ENCODE measurements at places on chromosomes 2 and 18.

DNA sequence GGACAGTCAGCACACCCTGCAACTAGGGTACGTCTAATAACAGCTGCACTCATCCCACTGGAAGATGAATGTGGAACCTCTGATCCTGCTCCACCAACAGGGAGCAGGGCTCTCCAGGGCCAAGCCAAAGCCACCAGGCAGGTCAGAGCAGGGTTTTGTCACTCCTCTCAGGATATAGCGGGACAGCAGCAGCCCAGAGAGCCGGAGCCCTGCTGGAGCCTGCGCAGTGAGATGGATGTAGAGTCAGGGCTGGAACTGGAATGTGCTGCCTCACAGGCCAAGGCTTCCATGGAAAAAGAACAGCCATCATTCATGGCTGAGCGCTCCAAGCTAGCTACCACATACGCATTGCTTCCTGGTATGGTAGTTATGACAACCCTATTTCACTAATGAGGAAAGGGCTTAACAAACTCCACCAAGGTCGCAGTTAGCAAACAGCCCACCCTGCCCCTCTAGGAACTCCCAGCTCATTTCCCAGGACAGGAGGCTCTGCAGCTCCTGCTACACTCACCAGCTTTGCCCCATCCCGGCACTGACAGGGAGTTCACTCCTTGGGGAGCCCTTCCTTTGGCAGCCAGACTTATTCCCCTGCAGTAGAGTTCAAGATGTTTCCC, 85.2 kb downstream of the HS1BP3 start:
- peak; percentile 59 for DNase-seq

DNA sequence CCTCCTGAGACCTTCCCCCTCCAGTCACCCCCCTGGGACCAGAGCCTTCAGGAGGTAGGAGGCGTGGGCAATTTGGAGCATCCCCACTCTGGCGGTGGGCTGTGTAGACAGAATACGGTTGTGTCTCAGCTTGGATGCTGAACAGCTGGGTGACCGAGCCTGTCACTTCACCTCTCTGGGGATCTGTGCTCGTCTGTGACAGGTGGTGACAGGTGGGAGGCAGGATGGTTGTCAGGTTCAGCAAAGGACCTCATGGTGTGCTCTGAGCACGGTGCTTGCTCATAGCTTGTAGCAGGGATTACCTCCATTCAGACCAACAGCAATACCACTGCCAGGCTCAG, 186.5 kb upstream of the HS6ST1 start:
- no peak for DNase-seq

DNA sequence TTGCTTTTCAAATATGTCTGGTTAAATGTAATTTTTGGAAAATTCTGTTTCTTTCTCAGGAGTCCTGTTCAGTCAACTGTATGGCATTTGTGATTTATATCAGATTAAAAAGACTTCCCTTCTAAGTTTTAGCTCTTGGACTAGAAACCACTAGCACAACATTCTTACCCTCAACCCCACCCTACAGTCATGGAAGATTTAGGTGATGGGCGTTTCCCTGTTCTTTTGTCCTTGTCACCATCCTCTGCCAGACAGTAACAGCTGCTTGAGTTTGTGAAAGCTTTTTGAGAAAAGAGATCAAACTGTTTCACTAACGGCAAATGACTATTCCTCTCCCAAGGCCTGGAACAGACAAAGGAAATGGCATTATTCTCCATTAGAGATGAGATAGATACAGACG, 31.8 kb downstream of the SERPINB5 start:
- no peak for DNase-seq

DNA sequence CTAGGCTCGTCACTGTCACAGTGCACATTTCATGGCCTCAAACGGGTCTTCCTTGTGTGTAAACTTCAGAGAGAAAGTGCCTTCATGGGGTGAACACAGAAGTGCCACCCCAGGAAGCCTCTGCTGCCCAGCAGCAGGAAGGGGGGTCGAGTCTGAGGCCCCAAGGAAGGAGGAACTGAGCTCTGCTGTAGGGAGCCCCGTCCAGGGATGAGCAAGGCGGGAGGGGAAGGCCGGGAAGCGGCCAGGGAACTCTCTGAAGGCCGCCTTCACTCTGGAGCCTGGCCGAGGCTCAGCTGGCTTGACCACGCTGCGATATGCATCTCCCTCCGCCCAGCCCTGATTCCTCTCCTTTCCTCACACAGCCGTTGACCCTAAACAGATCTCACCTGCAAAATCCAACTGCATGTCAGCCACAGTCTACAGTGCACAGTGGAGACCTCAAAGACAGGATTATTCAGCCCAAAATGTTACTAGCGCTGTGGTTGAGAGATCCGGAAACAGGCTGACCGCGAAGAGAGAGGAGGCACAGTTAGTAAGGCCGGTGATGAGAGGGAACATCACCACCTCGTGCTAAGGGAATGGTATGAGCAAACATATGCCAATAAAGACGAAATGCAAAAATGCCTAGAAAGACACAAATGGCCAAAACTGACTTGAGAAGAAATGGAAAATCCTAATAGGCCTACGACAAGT, 34.2 kb upstream of the CTDP1 start:
- DNase-seq = no peak

DNA sequence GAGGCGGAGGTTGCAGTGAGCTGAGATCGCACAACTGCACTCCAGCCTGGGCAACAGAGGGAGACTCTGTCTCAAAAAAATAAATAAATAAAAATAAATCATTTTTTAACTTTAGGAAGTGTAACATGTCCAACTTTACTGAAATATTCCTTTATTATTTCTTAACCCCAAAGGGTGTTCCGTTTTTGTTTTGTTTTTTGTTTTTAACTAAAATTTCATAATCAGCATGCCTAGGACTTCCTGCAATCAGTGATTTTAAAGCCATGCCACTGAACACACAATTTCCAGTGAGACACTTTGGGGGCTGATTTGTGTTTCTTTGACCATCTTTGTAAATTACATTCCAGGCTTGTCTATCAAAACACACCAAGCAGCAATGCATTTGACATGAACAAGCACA, 7.1 kb downstream of the CATIP start:
- no peak for DNase-seq

- peak; percentile 51 for DNase-seq
These were observed 140.5 kb downstream of the TPO start for GRCh38 chr2:1553671-1554295.
